ENCODE measurements at places on chromosomes 7 and 10. TPM values are rescaled to one million over a fixed set of nuclear protein-coding genes. Genes with fewer than 3 reads are reported as not detected.

- DNase-seq = no peak
Observed at GRCh38 chr10:112507046-112507445, 60.0 kb downstream of the VTI1A start.

- DNase-seq = no peak
Observed at GRCh38 chr10:112265745-112266144, 17.5 kb upstream of the TECTB start.

- DNase-seq = no peak
Observed at GRCh38 chr7:106681815-106682495, 21.0 kb upstream of the CCDC71L start.

GRCh38 chr7:3879355-3880075 is 578.5 kb downstream of the SDK1 start:
- DNase-seq = no peak

DNA sequence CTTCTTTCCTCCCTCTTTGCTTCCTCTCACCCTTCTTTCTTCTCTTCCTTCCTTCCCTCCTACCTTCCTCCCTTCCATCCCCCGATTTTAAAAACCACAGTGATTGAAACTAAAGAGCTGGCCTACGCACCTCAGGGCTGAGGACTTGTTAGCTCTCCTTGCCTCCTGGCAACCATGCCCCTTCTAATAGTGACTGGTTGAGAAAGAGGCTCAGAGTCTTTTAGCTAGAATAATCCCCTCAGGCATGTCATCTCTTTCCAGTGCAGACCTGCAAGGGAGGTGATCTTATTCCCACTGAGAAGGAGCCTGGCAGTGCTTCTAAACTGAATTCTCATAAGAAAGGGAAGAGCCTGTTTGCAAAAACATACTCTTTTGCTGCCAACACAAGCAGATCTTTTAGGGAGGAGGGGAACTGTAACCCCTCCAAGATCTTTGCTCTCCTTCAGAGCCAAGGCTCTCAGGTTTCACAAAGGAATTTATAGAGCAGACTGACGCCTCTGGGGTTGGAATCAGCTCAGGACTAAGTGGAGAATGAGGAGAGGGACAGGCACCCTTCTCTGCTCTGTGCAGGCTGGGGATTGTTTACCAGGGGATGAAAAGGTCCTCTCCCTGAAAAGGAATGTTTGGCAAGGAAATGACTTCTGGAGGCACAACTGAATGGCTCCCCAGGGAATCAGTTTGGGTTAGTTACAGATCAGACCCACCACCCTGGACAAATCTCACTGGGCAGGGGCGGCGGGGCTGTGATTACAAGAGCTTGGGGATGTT is 9.4 kb upstream of the ANKRD1 start:
- DNase-seq = no peak

DNA sequence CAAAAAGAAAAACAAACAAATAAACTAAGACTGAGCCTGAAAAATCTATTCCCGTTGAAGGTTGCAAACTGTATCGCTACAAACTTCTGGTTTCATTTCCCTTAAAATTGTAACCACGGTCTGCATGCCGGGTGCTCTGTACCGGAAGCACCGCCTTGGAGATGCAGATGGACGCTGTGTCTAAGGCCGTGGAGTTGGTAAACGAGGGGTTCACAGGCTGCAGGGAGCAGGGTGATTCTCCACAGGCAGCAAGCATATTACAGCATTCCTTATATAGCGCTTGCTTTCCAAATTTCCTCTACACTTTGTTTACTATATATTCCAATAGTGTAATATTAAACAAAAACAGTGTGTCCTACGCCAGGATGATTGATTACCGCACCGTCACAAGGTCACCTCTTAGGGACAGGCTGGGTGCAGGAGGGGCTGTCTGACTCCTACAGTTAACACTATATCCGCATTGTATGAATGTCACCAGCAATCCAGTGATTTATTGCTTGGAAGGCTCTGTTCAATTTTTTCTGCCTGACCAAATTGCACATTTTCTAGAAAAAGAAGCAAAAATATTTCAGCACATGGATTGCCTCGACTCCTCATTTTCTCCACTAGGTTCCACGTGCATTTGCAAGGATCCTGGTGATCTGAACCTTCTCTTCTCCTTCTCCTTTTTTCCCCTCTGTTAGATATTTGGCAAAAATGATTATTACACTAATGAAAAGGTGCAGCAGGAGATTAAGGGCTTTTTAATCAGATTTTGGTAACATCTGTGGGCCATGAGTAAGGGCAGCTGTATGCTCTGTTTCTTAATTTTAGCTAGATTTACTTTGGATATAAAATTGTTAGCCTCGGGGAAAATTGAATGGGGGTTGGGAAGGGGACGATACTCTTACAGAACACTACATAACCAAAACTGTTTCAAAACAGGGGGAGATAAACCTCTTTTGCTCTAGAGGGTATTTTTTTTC is 325.8 kb upstream of the MGMT start:
- no peak for DNase-seq

UNCX gene
- total RNA-seq = not detected

TSPAN14 gene
- 55.6 TPM for total RNA-seq

DNA sequence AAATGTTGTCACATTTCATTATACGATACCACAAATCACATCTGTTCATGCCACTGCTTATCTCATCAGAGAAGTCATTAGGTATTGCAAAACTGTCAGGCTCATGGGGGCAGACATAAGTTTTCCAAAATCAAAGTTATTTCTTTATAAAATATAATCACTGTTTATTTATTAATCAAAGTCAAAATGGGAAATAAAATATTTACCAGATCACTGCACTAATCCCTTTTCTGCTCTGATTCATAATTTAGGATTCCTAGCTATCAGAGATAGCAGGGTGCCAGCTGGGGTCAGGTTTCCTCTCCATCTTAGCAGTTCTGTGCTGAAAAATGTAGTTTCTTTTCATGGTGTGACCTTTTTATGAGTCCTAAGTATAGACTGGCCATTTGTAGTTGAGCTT is 117.7 kb upstream of the LANCL2 start:
- DNase-seq = no peak

GRCh38 chr7:129170441-129171021 is 17.9 kb upstream of the SMO start:
- DNase-seq = no peak

SEMA4G gene
- 133 TPM for total RNA-seq

MYH16 gene
- total RNA-seq = not detected

DNA sequence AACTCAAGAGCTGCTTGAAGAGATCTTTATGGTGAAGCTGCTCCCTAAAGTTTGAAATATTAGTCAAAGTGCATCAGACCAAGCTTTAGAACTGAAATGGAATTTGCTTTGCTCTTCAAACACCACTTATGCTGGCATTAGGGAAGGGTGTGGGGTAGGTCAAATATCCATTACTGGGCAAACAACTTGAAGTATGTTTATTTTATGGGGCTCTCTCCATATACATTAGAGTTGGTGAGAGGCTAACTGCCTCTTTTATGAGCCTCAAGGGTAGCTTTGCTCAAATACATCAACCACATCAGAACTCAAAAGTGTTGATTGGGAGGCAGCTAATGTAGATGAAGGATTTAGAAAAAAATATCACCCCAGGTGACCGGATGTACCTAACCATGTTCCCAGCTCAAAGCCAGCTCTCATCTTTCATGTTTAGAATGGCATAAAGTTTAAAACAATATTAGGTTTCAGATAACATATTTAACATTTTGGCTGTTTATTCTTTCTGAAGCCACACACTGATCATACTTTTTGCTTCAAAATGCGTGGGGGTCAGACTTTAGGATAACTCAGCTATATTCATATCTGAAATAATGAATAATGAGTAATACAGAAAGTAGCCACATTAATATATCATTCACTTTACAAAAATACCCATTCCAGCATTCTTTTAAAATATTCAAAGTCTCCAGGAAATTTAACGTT is 318.6 kb downstream of the PTEN start:
- no peak for DNase-seq

DNA sequence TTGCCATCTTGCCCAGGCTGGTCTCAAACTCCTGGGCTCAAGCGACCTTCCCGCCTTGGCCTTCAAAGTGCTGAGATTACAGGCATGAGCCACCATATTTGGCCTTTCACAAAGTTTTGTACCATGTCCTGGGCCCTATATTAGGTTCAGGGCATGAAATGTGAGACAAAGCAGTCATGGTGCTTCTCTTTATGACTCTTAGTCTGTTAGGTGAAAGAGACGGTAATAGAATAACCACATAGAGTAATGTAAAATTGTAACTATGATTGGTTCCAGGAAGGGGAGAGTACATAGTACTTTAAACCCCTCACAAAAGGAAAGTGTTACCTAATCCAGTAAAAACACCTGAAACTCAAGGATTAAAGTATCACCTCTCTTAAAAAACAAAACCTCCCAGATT is 144.7 kb downstream of the SPAG6 start:
- no peak for DNase-seq

DPYSL4 gene
- total RNA-seq = not detected

- no peak for DNase-seq
Observed at GRCh38 chr10:79976999-79977398, 28.1 kb upstream of the SFTPD start.

MINDY4 gene
- total RNA-seq = 14.1 TPM

GRCh38 chr7:86667732-86668131 is 24.0 kb downstream of the GRM3 start:
- DNase-seq = no peak

DNA sequence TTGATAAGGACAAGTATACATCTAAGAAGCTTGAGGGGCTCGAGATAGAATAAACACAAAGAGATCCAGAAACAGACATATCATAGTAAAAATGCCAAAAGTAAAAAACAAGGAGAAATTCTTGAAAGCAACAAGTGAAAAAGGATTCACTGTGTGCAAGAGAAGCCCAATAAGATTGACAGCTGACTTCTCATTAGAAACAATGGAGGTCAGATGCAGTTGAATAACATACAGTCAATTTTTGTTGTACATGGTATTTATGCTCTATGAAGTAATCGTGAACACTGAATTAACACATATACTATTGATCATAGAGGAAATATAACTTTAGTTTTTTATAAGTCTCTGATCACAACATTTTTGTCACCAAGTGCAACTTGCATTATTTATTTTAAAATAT is 982.8 kb upstream of the SORCS1 start:
- no peak for DNase-seq

- DNase-seq = no peak
Observed at GRCh38 chr7:99393355-99394187, 14.8 kb downstream of the PDAP1 start.

ZSCAN25 gene
- 58.7 TPM for total RNA-seq

KIAA1549 gene
- total RNA-seq = 0.37 TPM

Measured in transverse colon (tissue), 4 donors.